Stimulated activated CD8-positive, alpha-beta memory T cell treated with anti-CD3 and anti-CD28 coated beads, Interleukin-15, amount 100 ng/mL, for 48 hours (primary cell): ENCODE measurements at places on chromosomes 13 and 19.

DNA sequence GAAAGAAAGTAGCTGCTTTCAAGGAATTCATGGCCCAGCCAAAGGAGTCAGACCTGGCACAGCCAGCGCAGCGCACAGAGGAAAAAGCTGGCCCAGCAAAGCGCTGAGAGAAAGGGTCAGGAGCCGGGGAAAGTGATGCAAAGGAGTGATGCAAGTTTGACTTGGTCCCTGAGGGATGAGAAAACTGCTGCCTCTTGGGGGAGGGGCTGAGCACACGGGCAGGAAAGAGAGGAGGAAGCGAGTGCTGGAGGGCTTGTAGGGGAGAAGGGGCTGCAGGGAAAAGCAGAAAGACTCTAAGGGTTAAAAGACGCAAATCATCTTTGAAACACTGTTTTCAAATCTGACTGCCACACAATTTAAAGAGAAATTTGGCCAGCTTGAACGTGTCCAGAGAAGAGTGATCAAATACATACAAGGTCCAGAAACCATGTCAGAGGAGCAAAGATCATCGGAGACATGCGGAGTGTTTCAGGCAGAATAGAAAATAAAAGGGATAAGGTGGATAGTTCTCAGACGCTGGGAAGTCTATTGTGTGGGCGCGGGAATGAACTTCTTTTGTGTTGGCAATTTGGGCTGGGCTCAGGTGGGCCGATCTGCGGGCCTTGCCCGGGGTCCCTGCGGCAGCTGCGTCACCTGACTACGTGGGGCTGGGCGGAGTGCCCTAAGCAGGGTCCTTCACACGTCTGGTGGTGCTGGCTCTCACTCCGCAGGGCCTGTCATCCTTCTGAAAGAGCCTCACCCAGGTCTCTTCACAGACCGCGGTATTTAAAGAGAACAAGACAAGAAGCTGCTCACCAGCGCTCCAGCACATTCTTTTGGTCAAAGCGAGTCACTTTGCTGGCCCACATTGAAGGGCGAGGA lies 18.1 kb downstream of the N4BP2L1 start:
- no peak for DNase-seq

DNA sequence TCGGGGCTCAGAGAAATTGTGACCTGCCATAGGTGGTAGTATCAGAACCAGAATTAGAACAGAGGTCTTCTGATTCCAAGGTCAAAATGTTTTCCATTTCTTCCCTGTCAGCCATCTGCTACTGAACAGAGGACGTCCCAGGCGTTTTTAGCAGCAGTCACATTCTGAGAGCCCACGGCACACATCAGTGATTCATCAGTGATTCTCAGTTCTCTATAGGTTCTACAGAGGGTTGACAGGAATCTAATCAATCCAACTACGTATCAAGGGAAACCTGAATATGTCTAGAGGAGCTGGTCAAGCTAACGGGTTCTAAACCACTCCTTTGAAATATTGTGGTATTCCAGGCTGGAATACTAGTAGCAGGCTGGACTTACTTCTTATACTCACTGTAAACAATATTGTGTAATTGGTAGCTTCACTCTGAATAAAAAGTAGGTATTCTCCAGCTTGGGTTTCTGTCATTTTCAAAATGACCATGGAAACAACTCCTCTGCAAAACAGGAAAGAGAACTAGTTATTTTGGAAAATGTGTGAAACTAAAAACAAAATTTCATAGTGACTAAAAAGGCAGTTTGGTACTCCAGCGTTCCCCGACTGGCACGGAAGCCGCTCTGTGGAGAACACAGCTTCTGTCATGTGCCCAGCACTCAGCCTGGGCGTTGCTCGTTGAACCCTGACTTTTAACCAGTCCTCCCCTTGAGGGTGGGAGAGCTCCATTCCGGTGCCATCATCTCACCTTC lies 43.2 kb downstream of the FLT3 start:
- DNase-seq, result no peak

GRCh38 chr19:48713041-48713863 lies 6.3 kb downstream of the MAMSTR start:
- DNase-seq, result no peak

GRCh38 chr13:46492946-46493345 lies 60.0 kb upstream of the LRCH1 start:
- no peak for DNase-seq

DNA sequence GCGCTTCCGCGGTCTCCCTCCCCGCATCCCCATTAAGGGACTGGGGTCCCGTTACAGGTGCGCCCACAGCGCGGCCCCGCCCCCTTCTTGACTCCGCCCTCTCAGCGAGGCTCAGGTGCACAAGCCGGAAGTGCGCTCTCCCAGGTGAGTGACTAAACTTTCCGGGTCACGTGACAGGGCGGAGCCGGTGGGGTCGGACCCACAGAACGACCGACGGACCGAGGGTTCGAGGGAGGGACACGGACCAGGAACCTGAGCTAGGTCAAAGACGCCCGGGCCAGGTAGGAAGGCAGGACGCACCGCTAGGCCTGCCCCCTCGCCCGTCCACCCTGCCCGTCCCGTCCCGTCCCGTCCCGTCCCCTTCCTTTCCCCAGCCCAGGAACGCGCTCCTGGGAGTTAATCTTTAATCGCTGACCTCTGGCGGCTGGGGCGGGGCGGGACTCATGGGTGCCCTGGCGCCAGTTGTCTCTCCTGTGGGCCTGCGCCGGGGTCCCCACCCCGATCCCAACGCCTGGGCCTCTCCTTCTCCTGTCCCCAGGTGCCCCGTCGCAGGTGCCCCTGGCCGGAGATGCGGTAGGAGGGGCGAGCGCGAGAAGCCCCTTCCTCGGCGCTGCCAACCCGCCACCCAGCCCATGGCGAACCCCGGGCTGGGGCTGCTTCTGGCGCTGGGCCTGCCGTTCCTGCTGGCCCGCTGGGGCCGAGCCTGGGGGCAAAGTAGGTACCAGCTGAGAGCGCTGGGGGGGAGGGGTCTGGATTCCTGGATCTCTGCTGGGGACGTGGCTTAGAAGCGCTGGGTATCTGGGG lies at the start of gene CRB3:
Gene CRB3 (plus strand): TSS at position 202 of the 804 bp plus-strand sequence. CDS start 431 bp downstream, at position 633.
- no peak for DNase-seq

DNA sequence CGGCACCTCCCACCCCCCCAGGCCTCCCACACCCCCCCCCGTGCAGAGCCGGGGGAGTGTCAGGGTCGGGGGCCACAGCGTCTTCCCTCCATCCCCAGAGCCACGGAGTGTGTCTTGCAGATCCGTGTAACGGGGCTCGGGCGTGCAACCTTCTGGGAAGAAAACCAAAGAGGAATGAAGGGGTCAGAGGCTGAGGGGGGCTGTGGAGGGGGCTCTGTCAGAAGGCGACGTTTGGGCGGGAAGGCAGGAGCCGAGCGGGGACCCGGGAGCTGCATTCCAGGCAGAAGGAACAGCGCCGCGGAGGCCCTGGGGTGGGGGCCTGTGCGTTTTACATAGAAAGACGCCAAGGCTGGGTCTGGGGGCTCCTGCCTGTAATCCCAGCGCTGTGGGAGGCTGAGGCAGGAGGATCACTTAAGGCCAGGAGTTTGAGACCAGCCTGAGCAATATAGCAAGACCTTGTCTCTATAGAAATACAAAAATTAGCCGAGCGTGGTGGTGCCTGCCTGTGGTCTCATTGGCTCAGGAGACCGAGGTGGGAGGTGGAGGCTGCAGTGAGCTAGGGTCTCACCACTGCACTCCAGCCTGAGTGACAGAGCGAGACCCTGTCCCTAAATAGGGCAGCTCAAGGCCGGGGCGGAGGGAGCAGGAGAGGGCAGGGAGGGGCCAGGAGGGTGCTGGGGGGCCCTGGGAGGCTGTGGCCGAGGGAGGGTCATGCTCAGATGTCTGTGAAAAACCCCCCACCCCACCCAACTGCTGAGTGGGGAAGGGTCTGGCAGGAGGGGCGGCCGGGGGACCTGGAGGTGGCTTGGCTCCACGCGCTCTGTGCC lies 27.8 kb downstream of the ARID3A start:
- DNase-seq, result no peak

- no peak for DNase-seq
Observed at GRCh38 chr13:99766641-99767045, 204.9 kb downstream of the ZIC5 start.

GRCh38 chr19:35317464-35318043 lies 11.4 kb upstream of the CD22 start:
- no peak for DNase-seq
